ENCODE measurements at places on chromosomes 1 and 21.

DNA sequence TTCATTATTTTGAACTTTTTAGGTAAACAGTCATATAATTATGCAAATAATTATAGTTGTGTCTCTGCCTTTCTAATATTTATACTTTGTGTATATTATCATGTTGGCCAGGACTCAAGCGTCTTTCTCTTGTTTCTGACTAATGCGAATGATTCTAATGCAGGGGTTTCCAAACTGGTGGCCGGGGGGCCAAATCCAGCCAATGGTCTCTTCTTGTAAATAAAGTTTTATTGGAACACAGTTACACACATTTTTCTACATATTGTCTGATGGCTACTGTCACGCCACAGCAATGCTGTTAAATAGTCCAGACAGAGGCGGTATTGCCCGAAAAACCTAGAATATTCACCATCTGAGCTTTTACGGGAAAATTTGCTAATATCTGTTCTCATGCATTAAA is 8.9 kb upstream of the POFUT2 start:
- no peak for DNase-seq

- DNase-seq: no peak
Observed at GRCh38 chr1:21861602-21862429, 49.8 kb downstream of the LDLRAD2 start.

- DNase-seq: no peak
Observed at GRCh38 chr1:62706985-62707743, 19.0 kb upstream of the DOCK7 start.

- DNase-seq: no peak
Observed at GRCh38 chr1:41713557-41714327, 205.0 kb downstream of the HIVEP3 start.

GRCh38 chr1:64829411-64830029 is 84.6 kb downstream of the RAVER2 start:
- DNase-seq: no peak

DNA sequence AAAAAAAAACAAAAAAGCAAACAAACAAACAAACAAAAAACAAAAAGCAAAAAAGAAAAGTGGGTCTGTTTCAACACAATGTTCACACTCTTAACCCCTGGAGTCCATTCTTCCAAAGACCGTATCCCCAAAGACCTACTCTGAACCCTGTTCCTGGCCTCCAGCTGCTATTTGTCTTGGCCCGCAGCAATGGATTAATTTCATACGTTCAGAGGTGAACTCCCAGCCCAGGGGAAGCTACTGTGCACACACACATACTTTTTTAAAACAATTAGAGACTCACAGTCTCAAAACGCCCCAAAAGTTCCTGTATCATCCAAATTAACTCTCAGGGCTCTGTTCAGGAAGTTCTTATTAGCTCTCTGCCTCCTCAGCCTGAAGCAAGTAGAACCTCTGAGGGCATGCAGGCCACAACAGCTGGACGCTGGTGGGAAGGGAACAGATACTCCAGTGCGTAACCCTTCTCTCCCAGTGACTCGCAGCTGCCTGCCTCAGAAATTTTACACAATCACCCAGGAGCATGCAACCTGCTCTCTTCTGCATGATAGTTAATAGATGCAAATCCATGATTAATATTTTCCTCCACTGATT is 395.4 kb downstream of the RRAGC start:
- no peak for DNase-seq

GRCh38 chr21:28763809-28764418 is 228.8 kb downstream of the LTN1 start:
- no peak for DNase-seq

DNA sequence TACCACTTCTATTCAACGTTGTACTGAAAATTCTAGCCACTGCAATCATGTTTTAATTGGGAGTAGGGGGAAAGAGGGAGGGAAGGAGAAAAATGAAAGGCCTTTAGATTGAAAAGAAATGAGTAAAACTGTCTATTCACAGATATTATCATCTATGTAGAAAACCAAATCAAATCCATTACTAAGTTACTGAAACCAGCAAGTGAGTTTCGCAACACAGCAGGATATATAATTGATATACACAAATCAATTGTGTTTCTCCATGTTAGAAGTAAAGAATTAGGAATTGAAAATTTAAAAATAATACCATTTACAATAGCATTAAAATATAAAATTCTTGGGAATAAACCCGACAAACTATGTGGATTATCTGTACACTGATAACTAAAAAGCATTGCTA is 19.2 kb downstream of the SFT2D2 start:
- DNase-seq: no peak

- no peak for DNase-seq
Observed at GRCh38 chr1:185058876-185059275, 13.5 kb downstream of the RNF2 start.

All from activated CD4-positive, alpha-beta T cell treated with anti-CD3 and anti-CD28 coated beads, Interleukin-2, amount 50 U/mL, for 24 hours (primary cell).